ENCODE measurements at places on chromosomes 3 and 15.

GRCh38 chr15:44087578-44088465 lies 107.2 kb downstream of the FRMD5 start:
- DNase-seq = no peak

DNA sequence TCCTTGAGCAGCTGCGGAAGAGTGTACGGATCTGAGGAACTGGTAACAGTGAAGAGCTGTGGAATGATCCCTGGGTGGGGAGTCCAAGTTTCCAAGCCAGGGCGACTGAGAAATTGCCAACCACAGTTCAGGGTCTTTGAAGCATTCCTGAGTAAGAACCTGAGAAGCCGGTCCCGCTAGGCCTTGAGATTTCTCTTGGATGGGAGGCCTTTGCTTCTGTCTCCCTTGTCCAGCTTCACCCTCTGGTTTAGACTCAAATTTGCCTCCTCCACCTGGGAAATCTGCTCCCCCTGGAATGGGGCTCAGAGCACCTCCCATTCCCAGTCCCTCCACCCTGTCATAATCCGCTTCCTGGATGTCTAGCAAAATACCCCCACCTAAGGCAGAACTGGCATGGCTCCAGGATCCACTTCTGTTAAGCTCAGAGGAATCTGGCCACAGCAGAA lies 127.7 kb upstream of the DLG1 start:
- no peak for DNase-seq

- DNase-seq = no peak
Observed at GRCh38 chr3:16086690-16087089, 87.8 kb upstream of the GALNT15 start.

- DNase-seq = no peak
Observed at GRCh38 chr15:96678386-96678785, 347.9 kb downstream of the NR2F2 start.

- no peak for DNase-seq
Observed at GRCh38 chr3:139634111-139634635, 43.6 kb downstream of the NMNAT3 start.

GRCh38 chr15:97457203-97457847 lies 503.2 kb upstream of the ARRDC4 start:
- DNase-seq = no peak

DNA sequence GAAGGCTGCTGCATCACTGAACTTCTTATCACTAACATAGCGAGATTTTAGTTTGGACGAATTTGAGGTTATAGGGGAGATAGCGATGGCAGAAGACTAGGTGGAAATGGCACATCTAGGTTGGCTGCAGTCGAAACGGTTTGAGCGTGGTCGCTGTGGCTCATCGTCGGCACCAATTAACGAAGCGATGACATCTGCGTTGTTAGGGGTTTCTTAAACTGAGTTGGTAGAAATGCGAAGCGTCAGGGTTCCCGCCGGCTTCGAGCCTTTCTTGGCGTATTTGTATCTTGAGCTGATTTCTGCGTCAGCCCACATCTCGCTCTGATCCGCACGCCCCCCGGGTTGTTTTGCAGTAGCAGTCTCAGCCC lies 319 bp downstream of the LNP1 start:
- DNase-seq = peak; percentile 7

DNA sequence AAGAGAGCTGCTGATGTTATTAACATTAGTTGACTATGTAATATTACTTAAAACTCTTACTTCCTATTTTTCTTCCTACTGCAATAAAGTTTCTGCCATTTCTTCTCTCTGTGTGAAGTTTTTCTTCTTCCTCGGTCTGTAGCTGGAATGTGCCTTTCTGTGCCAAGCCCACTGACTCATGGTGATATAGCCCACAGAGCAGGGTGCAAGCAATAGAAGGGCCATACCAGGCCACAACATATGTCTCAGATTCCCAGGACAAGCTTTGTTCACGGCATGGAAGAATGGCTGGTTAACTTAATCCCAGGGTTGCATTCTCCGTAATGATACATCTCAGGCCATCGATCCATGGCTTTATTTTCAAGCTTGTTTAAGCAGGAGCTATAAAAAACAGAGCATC lies 815.3 kb downstream of the TUSC7 start:
- DNase-seq = no peak

GRCh38 chr3:33942483-33943150 lies 144.2 kb downstream of the PDCD6IP start:
- no peak for DNase-seq

All from stimulated activated CD8-positive, alpha-beta memory T cell treated with anti-CD3 and anti-CD28 coated beads, Interleukin-4, amount 100 ng/mL, for 4 hours (primary cell).